HEK293T (cell line): ENCODE measurements at places on chromosomes 16 and 17.

GRCh38 chr17:50538549-50539410 is 6.2 kb downstream of the EPN3 start:
- no peak for DNase-seq

DNA sequence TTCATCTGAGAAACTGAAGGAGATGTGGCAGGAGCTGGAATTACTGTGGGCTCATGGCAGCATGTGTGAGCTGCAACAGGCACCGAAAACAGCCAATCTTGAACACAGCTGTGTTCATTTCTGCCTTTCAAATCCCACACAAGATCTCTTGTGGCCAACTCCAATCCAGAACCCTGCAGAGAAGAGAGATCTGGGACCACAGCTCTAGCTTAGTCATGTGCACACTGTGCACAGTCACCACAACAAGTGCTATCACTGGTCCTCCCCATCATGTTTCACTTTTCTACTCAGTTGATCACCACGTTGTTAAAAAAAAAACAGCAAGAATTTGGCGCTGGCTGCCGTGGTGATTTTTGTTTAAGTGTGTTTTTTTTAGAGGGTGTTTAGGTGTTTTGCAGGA is 254.5 kb upstream of the ELAC2 start:
- no peak for DNase-seq

DNA sequence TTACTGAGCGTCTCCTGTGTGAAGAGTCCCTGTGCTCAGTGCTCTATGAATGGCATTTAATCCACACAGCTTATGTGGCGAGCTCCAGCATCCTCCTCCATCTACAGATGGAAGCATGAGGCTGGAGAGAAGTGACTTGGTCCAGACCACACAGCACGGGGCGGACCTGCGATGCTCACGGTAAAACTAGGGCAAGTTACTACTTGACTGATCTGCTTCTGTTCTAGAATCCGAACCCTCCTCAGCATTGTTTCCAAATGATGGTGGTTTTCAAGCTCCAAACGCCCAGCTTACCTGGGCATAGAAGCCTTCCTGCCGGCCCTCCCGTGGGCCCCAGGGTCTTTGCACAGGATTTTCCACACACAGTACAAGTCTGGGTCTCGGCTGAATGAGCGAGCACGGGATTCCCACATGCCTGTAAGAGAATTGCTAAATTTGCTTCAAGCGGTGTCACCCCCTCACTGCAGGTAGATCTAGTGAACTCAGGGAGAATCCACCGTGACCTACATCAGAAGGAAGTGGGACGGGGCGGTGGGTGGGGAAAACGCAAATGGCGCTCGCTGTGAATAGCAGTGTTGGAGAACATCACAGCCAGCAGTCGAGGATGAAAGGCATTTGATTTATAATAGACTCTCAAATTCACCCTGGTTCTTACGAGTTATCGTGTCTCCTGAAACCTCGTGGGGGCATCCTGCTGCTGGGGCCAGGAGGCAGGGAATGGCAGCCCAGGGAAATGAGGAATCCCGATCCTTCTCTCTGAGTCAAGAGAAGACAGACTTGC is 101.1 kb downstream of the CMIP start:
- DNase-seq, result no peak

DNA sequence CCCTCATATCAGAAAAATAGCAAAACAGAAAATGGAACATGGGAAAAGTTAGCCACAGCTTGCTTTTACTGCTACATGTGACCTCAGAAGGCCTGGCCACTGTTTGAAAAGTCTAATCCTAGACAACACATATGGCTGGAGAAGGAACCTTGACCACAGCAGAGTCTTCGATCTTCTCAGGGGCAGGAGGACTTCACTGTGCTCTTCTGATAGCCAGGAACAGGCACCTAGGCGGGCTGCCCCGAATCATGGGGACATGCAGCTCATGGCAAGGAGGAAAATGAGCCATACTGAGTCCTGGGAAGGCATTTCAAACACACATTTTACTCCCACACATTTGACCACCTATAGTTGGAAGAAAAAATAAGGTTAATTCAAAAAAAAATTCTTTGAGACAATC is 31.1 kb upstream of the ADORA2B start:
- DNase-seq, result no peak

GRCh38 chr16:1871974-1872635 is at the start of gene MEIOB:
MEIOB (minus strand) TSS chr16:1872164; CDS start chr16:1868175, 3,989 bp downstream.
- DNase-seq, result no peak

GRCh38 chr16:8172551-8172950 is 417.8 kb downstream of the TMEM114 start:
- DNase-seq, result no peak

GRCh38 chr17:73291260-73291801 is 20.5 kb downstream of the CDC42EP4 start:
- DNase-seq, result no peak

GRCh38 chr16:75622761-75623605 is at the start of gene ADAT1:
ADAT1 (minus strand) TSS chr16:75623281; CDS start chr16:75620799, 2,482 bp downstream.
- DNase-seq, result peak; percentile 96

GRCh38 chr16:23026784-23027362 is 122.4 kb downstream of the USP31 start:
- DNase-seq, result peak; percentile 39

DNA sequence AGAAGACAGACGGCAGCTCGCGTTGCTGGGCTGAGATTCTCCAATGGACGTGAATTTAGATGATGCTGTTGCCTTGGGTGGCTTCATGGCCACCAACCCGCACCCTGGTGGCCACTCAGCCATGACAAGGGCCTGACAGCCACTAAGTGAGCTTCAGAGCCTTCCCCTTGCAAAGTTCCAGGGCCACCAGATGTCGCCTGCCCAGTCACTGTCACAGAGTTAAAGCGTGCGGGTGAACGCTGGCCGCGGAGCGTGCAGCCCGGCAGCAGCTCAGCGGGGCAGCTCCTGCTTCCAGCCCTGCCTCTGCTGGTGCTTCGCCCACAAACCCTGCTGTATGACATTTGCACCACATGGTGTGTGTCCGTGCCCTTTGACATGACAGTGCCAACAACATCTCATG is 13.3 kb upstream of the KREMEN2 start:
- DNase-seq, result no peak

- DNase-seq, result peak; percentile 28
Observed at GRCh38 chr17:17884391-17885357, 47.9 kb upstream of the SREBF1 start.

- peak; percentile 54 for DNase-seq
Observed at GRCh38 chr16:72371307-72372086, 199.5 kb upstream of the PMFBP1 start.

GRCh38 chr17:74734256-74734655 is 2.8 kb upstream of the RAB37 start:
- no peak for DNase-seq
